ENCODE measurements at places on chromosomes 4 and X.

DNA sequence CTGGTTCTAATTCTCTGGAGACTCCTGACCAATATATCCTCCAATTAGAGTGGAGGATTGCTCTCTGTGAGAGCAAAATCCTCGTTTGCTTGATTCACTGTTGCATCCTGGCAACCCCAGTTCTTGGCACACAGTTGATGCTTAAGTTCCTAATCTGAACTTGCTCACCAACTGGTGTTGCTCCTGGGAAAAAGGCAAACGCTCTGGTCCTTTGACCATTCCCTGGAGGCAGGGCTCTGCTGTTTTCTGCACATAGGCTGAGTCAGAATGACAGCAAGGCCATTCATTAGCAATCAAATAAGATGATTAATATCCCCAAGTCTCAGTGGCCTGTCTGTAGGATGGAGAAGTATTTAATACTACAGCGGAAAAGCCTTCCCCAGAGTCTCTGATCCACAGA is 172.7 kb upstream of the TBC1D9 start:
- DNase-seq = no peak

DNA sequence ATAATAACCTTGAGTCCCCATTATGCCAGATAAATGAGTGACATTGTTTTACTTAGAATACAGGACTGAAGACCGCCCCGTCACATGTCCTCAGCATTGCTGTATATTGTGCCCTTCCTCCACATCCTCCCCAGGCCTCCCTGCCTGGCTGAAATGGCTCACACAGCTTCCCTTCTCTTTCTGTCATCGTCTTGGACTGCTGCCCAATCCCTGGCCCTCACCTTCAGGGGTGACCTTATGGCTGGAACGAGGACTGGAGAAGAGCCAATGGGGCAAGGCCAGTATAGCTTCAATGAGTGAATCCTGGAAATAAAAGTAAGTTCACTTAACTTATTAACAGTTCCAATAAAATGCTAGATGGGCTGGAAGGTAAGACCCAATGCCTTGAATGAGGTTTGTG is 2.7 kb downstream of the KCNE5 start:
- no peak for DNase-seq

- DNase-seq = no peak
Measured at GRCh38 chr4:151658959-151659600, 101.7 kb downstream of the GATB start.

DNA sequence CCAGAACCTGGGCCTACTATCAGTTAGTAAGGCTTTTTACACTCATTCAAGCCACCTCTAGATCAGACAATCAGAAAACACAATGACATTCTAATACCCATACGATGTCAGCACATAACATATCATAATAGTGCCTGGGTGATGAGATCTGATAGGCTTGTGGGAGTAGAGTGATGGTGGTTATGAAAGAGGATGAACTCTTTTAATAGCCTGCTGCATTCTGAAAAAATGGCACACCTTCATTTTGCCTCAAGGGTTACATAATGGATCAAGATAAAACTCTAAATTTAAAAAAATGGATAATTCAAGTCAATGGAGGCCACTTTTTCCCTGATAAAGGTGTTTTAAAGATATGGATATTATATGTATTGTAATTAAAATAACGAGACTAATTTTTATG is 215.6 kb downstream of the MAML3 start:
- DNase-seq = no peak

Data from stimulated activated CD8-positive, alpha-beta memory T cell treated with anti-CD3 and anti-CD28 coated beads, Interleukin-7, amount 100 ng/mL, for 1 hour (primary cell).